ENCODE measurements at places on chromosomes 3 and 15. TPM values are rescaled to one million over a fixed set of nuclear protein-coding genes. Genes with fewer than 3 reads are reported as not detected.

HTR3C gene
- total RNA-seq: not detected

GBE1 gene
- total RNA-seq: 21.7 TPM

SEMA6D gene
- not detected for total RNA-seq

DPPA2 gene
- not detected for total RNA-seq

IGSF10 gene
- total RNA-seq: 0.30 TPM
